HuH-7 (cell line): ENCODE measurements at places on chromosomes 3 and 15.

DNA sequence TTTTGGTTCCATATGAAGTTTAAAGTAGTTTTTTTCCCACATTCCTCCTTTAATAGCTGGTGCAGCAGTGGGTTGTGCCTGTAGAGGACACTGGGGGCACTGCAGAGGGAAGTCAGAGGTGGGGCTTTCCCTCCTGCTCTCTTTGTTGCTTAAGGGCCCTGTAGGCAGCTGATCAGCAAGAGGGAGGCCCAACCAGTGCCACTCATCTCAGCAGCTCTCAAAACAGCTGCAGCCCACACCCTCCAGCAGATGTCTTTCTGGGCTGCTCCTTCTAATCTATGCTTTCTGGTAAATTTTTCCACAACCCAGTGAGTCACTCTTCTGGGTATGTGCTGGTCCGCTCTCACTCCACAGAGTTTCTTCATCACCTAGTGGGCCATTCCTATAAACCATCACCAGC, 263.8 kb downstream of the FEZF2 start:
- DNase-seq: peak; percentile 5

DNA sequence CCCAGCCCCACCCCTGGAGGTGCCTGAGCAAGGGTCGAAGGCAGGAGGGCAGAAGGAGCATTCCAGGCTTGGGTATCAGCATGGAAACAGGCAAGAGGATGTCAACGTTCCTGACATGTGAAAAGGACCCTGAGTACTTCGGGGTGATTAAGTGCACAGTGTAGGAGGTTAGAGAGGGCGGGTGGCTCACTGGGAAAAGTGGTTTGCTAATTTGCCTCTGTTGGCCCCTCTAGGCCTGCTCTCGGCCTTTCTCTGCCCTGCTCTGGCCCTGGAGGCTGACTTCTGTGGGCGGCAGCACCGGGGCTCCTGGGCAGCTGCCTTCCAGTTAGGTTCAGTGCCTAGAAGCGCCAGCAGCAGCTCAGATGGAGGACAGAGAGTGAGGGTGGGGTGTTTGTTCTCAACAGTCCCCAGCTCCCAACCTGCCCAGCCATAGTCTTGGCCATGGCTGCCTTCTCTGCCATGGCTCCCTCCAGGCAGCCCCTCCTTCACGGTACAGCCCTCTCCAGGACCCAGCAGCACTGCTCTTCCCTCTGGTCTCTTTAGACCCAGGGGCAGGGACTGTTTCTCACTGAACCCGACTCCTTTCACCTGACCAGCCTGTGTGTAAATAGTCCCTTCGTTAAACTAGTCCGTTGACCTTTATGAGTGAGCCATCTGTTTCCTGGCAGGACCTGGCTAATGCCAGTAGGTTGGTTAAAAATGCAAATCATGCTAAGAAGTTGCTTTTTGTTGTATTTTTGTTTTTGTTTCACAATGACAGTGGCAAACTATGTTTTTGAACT, 107.1 kb upstream of the TPM1 start:
- DNase-seq: no peak

- DNase-seq: no peak
Measured at GRCh38 chr3:13193320-13194284, 120.4 kb upstream of the IQSEC1 start.

- no peak for DNase-seq
Measured at GRCh38 chr3:102936511-102937045, 501.8 kb downstream of the ZPLD1 start.

- DNase-seq: peak; percentile 74
Measured at GRCh38 chr3:10173926-10174435, 9.3 kb downstream of the IRAK2 start.

DNA sequence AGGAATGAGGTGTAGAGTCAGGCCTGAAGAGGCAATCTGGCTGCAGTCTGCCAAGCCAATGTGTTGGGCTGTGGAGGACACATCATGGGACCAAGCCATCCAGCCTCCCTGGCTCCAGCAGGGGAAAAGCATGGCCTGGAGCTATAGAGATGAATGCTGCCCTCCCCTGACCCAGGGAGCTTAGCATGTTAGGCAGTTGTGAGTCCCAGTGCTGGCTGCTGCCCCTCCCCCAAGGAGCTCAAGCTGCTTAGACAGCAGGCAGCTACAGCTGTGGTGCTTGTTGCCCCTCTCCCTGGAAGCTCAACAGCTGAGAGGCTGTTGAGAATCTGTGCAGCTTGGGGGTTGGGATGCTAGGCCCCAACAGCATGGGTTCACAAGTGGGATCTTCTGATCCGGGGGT, 85.6 kb upstream of the DNAJC19 start:
- DNase-seq: no peak

- no peak for DNase-seq
Measured at GRCh38 chr3:195119461-195120266, 151.3 kb downstream of the XXYLT1 start.
